Fibroblast of the conjunctiva (primary cell): ENCODE measurements at places on chromosomes 1 and 21.

DNA sequence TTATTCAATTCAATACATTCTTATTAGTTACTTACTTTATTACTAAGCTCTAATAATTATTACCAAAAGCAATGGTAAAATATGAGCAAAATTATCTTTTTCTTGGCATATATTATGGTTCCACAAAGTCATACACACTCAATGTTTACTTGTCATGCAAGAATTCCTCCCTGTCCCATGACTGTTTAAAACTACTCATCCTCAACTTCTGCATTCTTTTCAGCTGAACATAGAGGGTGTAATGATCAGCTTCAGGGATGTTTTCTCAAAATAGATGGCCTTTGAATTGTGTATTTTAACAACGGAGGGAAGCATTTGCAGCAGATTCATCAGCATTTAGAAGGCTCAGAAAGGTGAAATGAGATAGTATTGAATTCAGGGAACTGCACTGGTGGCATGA, 499.0 kb downstream of the RWDD3 start:
- no peak for DNase-seq

- no peak for DNase-seq
Measured at GRCh38 chr1:45325851-45326506, 716 bp upstream of the HPDL start.

GRCh38 chr1:160618763-160619274, 28.0 kb downstream of the SLAMF1 start:
- DNase-seq = no peak

DNA sequence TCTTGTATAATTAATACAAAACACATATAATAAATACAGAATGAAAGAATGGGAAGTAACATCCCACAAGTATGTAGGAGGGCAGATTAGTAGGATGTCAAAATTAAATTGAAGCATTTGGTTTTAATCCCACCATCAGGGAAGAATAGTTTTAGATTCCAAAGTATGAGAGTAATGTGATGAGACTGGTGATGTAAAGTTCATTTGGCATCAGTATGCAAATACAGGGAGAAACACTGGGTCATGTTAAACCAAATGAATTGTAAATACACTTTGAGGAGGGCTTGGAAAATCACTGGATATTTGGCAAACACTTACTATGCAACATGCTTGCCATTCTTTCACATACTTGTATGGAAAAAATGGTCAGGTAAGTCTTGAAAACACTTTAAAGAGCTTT, 358.8 kb downstream of the DPYD start:
- no peak for DNase-seq

GRCh38 chr1:119682141-119682540, 29.6 kb upstream of the PHGDH start:
- no peak for DNase-seq

GRCh38 chr1:193569096-193569982, 382.9 kb upstream of the B3GALT2 start:
- DNase-seq = peak; percentile 5

GRCh38 chr1:3736708-3737107, 15.5 kb upstream of the CCDC27 start:
- DNase-seq = no peak

DNA sequence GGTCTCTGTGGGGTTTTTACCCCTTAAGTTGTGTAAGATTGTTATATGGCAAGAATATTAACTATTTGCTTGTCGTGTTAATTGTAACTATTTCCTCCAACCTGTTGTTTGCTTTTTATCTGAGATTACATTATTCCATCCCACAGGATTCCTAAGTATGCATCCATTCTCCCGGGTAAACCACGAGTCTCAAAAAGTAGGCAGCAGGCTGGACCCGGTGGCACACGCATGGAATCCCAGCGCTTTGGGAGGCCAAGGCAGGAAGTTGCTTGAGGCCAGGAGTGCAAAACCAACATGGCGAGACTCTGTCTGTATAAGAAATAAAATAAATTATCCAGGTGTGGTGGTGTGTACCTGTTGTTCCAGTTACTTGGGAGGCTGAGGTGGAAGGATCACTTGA, 12.6 kb upstream of the RSPO1 start:
- no peak for DNase-seq

- DNase-seq = peak; percentile 53
Measured at GRCh38 chr21:34510148-34511142, 1.6 kb downstream of the KCNE1 start.

GRCh38 chr1:198499588-198499987, 40.9 kb downstream of the ATP6V1G3 start:
- DNase-seq = no peak

DNA sequence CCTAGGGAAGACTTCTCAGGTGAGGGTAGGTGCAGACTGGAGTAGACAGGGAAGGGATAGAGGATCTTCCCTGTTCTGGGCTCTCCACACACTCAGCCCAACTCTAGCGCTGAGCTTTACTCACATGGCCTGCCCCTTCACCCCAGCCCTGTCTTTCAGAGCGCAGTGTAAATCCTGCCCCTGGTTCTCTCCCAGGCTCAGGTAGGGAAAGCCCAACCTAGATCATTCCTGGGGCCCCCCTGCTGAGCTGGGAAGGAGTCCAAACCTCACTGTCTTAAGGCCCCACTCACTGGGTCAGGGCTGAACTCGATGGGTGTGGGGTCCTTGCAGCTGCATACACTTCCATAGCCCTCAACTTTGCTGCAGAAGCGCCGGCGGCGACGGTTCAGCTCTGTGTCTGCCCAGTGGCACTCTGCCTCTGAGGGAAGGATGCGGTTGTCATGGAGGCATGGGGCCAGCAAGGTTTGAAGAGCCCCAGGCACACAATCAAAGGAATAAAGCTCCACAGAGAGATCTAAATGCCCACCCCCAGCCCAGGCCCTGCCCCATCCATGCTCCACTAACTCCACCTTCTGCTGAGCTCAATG, 4.2 kb downstream of the POMGNT1 start:
- DNase-seq = no peak

DNA sequence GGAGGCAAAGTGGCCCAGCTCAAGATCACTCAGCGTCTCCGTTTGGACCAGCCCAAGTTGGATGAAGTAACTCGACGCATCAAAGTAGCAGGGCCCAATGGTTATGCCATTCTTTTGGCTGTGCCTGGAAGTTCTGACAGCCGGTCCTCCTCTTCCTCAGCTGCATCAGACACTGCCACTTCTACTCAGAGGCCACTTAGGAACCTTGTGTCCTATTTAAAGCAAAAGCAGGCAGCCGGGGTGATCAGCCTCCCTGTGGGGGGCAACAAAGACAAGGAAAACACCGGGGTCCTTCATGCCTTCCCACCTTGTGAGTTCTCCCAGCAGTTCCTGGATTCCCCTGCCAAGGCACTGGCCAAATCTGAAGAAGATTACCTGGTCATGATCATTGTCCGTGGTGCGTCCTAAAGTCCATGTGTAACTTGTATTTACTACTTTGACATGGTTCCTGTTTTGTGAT, 2.7 kb downstream of the RBM15 start:
- no peak for DNase-seq

GRCh38 chr1:8016210-8016894, 9.8 kb downstream of the ERRFI1 start:
- DNase-seq = no peak

DNA sequence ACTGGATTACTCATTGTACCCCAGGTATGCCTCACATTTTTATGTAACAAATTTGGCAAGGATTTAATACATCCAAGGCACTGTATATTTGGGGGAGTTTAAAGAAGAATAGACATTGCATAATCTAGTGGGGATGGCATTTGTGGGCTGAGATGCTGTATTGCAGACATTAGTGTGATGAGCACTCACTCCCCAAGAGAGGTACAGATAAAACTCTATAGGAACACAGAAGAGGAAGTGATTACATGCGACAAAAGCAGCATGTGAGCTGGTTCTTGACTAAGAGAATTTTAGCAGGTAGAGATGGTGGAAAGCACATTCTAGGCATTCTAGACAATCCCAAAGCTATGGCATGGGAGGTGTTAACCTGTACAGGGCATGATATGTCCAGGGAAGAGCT, 24.2 kb upstream of the CDC14A start:
- DNase-seq = no peak

GRCh38 chr21:40445349-40445921, 401.5 kb downstream of the DSCAM start:
- no peak for DNase-seq

- DNase-seq = no peak
Measured at GRCh38 chr21:41153443-41153842, 14.5 kb upstream of the BACE2 start.

- DNase-seq = peak; percentile 23
Measured at GRCh38 chr1:8598060-8598724, 219.2 kb downstream of the RERE start.

DNA sequence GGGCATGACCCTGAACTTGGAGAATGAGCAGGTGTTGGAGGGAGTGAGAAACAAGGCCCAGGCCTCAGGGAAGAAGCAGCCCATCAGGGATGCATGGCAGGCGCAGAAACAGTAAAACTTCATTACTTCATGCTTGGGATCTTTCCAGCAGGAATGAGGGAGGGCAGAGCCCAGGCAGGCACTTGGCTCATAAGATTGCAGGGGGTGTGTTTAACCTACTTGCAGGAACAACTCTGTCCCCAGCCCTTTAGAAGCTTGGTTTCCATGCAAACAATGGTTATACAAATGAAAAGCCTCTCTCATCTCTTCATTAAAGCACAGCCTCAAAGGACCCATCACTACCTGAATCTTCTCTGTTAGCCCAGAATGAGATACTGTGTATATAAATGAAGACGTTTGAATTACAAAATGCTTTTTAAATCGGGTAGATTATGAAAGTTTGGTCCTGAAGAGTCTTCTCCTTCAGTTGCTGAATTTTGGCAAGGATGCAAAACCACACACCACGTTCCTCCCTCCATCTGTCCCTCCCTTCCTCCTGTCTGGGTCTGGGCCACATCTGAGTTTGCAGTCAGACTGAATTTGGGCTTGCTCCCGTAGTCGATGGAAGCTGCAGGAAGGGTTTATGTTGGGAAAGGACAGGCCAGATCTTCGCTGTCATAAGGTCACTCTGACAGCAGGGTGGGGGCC, 154.4 kb upstream of the KLHDC7A start:
- DNase-seq = no peak

DNA sequence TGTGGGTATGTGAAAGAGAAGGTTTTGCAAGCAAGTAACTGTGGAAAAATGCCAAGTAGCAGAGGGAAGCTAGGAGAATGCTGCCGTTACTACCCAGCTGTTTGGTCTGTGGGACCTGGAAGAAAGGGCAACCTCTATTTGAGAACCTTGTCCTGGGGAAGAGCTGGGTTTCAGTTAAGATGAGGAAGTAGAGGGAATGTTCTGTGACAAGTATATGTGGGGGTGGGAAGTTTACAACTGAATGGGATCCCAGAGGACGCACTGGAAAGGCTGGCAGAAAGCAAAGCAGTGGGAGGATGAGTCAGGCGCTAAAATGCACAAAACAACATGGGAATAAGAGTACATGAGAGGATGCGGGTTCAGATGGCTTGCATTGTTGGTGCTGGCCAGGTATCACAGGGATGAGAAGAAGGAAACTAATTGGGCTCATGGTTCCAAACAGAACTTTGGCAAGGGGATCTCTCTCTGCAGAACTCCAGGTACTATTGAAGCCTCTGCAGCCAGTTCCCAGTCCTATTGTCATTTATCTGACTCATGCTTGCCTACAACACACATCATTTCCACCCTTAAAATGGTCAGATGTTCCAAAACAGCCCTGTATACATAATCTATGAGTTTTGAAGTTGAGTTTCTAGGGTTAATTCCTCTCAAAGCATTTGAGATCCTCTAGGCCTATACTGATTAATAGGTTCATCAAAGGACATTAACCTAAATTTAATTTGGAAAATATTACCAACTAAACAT, 88.5 kb upstream of the VAV3 start:
- DNase-seq = no peak

DNA sequence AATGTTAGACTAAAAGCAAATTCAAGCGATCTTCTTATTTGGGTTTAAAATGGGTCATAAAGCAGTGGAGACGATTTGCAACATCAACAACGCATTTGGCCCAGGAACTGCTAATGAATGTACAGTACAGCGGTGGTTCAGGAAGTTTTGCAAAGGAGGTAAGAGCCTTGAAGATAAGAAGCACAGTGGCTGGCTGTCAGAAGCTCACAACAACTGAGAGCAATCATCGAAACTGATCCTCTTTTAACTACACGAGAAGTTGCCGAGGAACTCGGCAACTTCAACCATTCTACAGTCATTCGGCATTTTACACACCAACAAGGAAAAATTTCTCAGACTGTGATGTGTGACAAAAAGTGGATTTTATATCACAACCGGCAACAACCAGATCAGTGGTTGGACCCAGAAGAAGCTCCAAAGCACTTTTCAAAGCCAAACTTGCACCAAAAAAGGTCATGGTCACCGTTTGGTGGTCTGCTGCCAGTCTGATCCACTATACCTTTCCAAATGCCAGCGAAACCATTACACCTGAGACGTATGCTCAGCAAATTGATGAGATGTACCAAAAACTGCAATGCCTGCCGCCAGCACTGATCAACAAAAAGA, 47.9 kb downstream of the ASH1L start:
- DNase-seq = no peak
